Fibroblast of lung (primary cell): ENCODE measurements at places on chromosomes 13 and 19.

DNA sequence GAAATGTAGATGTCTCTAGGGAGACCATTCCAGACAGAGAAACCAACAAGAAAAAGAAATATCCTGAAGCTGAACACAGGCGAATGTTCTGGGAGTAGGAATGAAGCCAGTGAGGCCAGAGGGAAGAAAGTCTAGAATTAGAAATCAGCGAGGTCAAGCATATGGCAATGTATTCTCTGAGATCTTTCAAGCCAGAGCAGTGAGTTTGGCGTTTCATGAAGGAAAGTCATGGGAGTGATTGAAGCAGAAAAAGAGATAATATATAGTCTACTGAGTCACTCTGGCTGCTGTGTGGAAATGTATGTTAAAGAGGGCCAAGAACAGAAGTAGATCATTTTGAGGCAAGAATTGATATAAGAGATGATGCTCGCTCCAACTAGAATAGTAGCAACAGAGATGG lies 576.0 kb downstream of the PCDH17 start:
- DNase-seq = no peak

DNA sequence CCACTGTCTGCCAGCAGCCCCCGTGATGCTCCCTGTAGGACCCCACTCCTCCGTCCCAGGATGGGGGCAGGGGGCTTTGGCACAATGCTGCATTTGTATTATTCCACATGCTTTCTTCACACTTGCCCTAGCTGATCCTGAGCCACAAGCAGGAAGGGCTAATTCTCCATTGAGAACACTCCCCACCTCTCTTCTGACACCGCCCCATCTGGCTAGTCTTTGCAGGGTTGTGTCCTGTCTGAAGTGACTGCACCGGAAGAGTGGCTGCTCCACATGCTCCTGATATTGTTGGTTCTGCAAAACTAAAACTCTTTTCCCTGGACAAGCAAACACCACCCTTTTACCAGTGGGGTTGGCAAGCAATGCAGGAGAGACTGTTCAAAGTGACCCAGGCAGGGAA lies 18.0 kb downstream of the ZNF574 start:
- DNase-seq = no peak

DNA sequence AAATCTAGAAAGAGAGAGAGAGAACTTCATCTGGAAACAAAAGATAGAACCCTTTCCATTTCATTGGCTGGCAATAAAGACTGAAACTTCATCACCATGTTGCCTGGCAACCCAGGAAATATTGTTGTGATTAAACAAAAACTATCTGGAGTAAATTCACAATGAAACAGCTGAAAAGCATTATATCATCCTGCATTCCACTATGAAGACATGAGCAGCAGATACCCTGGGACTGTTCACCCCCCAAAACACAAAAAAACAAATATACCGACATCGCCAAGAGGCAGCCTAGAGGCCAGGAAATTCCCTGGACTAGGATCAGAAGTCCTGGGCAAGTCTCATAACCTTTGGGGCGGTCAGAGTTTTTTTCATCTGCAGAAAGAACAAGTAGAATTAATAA lies 158.3 kb downstream of the FOXO1 start:
- peak; percentile 77 for DNase-seq

- DNase-seq = peak; percentile 70
Observed at GRCh38 chr19:35549174-35549788, 3.9 kb downstream of the TMEM147 start.

DNA sequence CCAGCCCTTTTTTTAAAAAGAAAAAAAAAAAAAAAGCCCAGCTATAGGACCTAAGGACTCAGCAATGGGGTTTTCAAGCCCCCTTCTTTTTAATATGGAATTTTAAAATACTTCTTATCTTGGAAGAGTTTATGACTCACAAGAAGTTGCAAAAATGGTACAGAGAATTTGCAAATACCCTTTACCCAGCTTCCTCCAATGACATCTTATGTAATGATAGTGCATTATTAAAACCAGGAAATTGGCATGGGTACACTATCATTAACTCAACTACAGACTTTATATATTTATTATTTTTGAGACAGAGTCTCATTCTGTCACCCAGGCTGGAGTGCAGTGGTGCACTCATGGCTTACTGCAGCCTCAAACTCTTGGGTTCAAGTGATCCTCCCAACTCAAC lies 16.1 kb downstream of the TMEM38A start:
- no peak for DNase-seq

GRCh38 chr13:99392470-99393135 lies 85.4 kb upstream of the GPR183 start:
- no peak for DNase-seq

DNA sequence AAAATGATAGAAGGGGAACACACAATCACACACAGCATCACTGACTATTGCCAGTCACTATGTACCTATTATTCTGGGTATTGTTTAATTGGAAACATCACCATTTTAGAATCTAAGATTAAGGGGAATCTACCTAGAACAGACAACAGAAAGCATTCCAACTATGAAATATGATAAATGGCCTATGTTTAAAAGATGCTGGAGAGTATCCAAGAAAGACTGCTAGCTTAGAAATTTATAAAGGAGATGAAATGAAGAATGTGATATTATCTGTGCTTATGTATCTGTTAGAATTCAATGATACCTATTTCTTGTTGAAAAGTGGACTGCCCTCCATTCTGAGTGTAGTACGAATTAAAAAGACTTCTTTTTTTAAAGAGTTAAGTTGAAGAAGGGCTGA lies 50.5 kb downstream of the KCNRG start:
- DNase-seq = no peak

DNA sequence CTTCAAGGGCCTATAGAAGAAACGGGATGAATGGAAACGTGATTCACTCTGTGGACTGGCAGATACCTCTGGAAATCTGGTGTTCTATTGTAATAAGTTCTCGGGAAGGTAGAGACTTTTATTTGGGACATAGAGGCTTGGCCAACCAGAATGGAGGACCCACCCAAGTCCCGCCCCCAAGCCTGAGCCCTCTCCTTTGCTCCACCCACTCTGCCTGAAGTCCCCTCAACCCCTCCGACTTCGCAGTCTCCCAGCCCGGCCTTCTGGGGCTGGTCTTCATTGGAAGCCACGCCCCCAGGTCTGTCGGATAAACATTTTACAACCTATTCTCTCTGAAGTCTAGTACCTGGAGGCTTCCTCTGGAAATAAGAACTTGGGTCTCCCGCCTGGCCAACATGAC lies 16.9 kb downstream of the FBXL12 start:
- DNase-seq = no peak

GRCh38 chr13:104024416-104025170 lies 958.4 kb upstream of the SLC10A2 start:
- DNase-seq = peak; percentile 49

- peak; percentile 3 for DNase-seq
Observed at GRCh38 chr19:32971012-32971595, 654 bp downstream of the CEP89 start.

DNA sequence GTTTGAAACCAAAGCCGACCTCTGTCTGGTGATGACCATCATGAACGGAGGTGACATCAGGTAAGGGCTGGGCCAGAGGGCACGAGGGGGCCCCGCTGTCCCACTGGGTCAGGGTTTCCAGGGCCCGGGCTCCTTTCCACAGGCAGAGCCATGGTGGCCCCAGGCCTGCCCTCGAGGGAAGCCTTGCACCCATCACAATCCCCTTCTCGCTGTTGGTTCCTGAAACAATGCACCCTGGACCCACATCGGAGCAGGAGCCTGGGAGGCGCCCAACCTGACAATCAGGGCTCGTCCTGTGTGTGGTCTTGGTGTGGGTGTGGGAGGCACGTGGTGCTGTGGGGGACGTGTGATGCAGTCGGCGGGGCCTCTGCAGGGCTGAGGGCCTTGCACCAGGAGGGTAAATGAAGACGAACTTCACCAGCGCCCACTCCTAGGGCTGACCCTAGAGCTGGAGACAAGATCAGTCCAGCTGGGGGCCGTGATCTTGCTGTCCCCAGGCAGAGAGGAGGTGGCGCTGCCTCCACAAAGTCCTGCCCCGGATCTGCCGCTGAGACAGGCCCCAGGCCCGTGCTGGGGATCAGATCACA lies 2.8 kb downstream of the GRK1 start:
- DNase-seq = no peak

DNA sequence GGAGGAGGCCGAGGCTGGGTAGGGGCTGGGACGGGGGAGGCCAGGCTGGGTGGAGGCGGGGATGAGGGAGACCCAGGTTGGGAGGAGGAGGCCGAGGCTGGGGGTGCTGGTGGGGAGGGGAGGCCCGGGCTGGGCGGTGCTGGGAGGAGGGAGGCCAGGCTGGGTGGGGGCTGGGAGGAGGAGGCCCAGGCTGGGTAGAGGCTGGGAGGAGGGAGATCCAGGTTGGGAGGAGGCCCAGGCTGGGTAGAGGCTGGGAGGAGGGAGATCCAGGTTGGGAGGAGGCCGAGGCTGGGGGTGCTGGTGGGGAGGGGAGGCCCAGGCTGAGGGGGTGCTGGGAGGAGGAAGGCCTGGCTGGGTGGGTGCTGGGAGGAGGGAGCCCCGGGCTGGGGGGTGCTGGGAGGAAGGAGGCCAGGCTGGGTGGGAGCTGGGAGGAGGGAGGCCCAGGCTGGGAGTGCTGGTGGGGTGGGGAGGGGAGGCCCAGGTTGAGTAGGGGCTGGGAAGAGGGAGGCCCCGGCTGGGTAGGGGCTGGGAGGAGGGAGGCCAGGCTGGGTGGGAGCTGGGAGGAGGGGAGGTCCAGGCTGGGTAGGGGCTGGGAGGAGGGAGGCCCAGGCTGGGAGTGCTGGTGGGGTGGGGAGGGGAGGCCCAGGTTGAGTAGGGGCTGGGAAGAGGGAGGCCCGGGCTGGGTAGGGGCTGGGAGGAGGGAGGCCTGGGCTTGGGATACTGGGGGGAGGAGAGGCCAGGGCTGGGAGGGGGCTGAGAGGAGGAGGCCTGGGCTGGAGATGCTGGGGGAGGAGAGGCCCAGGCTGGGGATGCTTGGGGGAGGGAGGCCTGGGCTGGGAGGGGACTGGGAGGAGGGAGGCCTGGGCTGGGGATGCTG lies 10.7 kb downstream of the TPGS1 start:
- DNase-seq = no peak

- DNase-seq = no peak
Observed at GRCh38 chr13:35930665-35931631, 200.2 kb downstream of the DCLK1 start.

DNA sequence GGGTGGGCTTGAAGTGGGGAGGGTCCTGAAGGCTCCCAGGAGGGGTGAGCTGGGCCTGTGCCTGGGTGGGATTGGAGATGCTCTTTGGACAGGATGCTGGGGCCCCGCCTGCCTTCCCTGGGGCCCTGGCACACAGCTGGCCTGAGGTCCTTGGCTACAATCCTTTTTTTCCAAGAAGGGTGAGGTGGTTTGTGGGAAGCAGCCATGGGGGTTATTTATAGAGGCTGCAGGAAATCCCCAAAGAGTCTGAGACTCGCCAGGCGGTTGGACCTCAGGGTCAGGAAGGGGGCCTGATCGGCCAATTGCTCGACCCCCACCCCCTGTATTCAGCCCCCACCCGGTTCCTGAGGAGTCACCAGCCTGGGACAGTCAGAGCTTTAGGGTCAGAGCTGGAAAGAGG lies 10.0 kb downstream of the GTPBP3 start:
- no peak for DNase-seq

DNA sequence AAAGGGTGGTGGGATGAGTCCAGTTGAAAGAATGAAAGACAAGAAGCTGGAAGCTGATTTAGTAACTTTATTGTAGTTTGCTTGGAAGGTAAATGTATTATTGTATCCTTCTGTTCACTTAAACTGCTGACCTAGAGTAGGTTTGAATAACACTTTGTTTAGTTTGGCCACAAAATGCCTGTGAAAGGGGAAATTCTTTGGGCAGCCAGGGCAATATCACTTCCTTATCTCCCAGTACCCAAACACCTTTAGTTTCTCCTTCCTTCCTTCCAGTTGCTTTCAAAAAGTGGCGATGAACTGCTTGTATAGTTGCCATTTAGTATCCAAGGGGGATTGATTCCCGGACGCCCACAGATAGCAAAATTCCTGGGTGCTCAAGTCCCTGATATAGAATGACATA lies 120.1 kb downstream of the PAN3 start:
- no peak for DNase-seq

DNA sequence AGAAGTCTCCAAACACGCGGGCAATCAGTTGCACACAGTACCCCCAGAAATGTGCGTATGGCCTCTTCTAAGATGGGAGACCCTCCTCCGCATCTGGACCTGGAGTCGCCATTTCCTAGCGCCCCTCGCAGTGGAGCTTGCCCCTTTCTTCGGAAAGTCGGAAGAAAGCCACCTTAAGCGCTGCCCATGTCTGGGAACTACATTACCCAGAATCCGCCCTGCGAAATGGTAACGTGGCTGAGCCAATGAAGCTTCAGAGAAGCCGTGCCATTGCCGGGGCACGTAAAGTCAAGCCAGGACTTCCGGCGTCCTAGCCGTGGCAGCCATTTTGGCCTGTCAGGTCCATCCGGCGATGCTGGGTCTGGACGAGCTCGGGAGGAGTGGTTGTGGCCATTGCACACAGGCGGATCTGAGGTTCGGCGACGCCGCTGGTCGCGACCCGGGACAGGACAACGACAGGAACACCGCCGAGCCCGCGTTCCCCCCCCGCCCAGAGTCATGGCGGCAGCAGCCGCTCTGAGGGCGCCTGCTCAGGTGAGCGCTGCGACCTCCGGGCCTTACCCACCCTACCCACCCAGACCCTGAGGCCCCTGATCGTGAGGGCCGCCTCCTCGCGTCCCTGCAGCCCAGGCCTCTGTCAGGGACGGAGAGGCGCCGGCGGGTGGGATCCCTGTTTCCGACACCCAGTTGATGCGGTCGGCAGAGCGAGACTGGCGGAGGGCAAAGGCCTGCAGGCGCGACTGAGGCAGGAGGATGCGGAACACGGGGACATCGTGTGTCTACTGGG lies at the start of gene ZNF586:
Gene ZNF586 (plus strand): TSS at position 332 of the 787 bp plus-strand sequence. CDS start 167 bp downstream, at position 499.
- DNase-seq = peak; percentile 94

GRCh38 chr13:76131551-76131950 lies 495.4 kb downstream of the LMO7 start:
- no peak for DNase-seq

GRCh38 chr19:4636151-4636717 lies 3.1 kb upstream of the TNFAIP8L1 start:
- peak; percentile 38 for DNase-seq

DNA sequence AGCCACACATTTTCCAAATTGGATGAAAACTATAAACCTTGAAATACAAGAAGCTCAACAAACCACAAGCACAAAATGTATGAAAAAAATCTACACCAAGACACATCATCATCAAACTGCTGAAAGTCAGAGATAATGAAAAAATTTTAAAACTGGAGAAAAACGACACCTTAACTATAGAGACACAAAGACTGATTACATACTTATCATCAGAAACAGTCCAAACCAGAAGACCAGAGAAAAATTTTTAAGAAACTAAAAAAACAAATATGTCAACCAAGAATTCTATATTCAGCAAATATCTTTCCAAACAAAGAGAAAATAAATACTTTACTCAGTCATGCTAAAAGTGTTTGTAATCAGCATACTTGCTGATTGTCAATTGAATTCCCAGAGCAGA lies 8.5 kb upstream of the ZNF823 start:
- DNase-seq = no peak

- DNase-seq = no peak
Observed at GRCh38 chr19:51365965-51366388, at the start of gene ETFB. Gene ETFB (minus strand): TSS chr19:51366388. CDS start chr19:51366326, 62 bp downstream.

- no peak for DNase-seq
Observed at GRCh38 chr13:79468402-79468801, 12.6 kb upstream of the NDFIP2 start.

- DNase-seq = no peak
Observed at GRCh38 chr19:41392775-41393174, 4.4 kb downstream of the EXOSC5 start.
